Left hindlimb (tissue), 1 donor: ENCODE measurements at places on chromosomes 13 and 19.

- DNase-seq: peak; percentile 96
These were observed 6.6 kb upstream of the BCL3 start for GRCh38 chr19:44741841-44742329.

DNA sequence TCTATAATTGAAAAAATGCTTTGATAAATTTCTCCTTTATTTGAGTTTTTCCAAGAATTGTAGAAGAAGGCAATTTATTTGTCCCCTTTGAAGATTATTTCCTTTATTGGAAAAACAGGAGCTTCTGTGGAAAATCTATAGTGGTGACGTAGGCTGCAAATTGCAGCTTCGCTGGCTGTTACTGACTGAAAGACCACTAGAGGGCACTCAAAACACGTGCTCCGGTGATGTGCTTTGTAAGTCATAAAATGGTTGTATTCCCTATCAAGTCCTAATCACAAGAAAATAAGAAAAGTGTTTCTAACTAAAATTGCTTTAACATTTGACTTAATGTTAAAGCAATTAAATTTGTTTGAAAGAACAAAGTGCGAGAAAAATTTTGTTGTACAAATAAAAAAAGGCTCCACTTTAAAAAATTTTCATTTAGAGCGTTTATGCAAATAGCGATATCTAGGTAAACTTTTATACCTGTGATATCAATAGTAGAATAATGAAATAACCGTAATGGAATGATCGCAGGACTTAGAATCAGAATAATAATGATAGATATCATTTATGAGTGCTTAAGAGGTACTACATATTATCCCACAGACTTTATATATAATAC lies 638.2 kb upstream of the SPRY2 start:
- peak; percentile 42 for DNase-seq

DNA sequence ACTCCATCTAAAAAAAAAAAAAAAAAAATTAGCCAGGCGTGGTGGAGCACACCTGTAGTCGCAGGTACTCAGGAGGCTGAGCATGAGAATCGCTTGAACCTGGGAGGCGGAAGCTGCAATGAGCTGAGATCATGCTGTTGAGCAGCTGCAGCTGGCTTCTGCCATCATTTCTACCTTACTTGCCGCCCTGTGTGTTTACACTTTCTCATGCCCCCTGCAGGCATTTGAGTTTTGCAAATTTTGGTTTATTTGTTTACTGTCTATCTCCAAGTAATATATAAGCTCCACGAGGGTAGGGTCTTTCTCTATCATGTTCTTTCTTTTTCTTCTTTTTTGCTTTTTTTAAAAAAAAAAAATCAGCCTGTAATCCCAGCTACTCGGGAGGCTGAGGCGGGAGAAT lies 18.0 kb downstream of the CACNG6 start:
- DNase-seq: no peak

GRCh38 chr19:51001515-51001914 lies at the start of gene KLK8:
Gene KLK8, minus strand, starts transcription at chr19:51001604. Its CDS starts 437 bp downstream, at chr19:51001167.
- DNase-seq: no peak

DNA sequence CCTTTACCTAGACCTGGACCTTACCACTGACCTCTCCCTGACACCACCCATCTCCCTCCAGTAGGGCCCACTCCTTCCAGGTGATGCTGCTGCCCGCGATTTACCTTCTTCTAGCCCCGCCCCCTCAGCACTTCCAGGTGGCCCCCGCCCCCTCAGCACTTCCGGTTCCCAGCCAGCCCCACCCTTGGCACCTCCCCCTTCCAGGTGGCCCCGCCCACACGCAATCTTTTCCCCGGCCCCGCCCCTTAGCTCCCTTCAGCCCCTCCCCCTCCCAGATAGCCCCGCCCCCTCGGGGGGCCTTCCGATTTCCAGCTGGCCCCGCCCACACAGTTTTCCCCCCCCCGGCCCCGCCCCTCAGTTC lies 586 bp downstream of the LIG1 start:
- peak; percentile 74 for DNase-seq

GRCh38 chr19:6062961-6063575 lies 47.2 kb downstream of the RFX2 start:
- DNase-seq: no peak

- DNase-seq: no peak
These were observed 1646.9 kb upstream of the SPRY2 start for GRCh38 chr13:81987677-81988357.

GRCh38 chr13:40228496-40228895 lies 437.9 kb downstream of the FOXO1 start:
- DNase-seq: no peak

DNA sequence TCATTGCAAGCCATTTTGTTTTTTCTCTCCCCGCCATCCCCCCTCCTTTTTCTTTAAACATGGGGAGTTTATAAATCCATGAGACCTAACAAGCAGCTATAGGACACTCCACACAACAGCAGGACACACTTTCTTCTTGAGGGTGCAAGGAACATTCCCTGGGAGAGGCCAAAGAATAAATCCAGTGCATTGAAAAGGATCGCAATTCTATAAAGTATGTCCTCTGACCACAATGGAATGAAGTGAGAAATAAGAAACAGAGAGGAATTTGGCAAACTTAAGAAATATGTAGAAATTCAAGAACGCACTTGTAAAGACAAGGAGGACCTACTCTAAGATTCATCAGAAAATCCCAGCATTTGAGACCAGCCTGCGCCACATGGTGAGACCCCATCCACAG lies 11.9 kb downstream of the KLF2 start:
- DNase-seq: no peak
